ENCODE measurements at places on chromosomes 5 and 9.

- DNase-seq: no peak
These were observed 3.1 kb downstream of the ANGPTL2 start for GRCh38 chr9:127119320-127119709.

DNA sequence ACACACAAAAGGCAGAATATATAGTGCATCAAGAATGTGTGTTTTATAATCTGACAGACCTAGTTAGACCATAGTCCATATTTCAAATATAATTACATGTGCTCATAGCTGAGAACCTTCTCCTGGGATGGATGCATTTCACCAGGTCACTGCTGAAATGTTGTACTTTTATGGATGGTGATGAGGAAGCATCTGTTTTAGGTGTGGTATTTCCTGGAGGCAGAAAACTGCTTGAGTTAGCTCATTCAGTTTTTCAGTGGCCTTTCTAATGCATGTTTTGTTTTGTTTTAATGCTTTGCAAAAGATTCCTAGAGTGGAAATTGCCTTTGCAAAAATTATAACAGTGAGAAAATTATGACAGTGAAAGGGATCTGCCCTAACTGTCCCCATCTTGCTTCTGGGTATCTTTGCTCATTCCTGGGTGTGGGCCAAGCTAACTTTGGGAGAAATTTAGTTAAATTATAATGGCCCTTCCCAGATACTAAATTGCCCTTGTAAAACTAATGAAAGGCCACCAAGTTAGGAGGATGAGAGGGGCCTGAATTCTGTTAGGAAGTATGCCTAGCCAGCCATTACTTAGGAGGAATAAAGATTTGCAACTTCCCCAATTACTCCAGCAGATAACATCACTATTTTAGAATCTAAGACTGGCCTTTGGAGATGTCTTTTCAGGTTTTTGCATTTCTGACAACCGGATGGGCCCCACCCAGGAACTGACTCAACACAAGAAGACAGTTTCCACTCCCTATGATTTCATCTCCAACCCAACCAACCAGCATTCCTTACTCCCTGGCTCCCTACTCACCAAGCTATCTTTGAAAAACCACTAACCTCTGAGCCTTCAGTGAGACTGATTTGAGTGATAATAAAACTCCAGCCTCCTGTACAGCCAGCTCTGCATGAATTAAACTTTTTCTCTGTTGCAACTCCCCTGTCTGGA, 7.0 kb upstream of the IL12B start:
- no peak for DNase-seq

- no peak for DNase-seq
These were observed 4.4 kb downstream of the PHF2 start for GRCh38 chr9:93580654-93581380.

DNA sequence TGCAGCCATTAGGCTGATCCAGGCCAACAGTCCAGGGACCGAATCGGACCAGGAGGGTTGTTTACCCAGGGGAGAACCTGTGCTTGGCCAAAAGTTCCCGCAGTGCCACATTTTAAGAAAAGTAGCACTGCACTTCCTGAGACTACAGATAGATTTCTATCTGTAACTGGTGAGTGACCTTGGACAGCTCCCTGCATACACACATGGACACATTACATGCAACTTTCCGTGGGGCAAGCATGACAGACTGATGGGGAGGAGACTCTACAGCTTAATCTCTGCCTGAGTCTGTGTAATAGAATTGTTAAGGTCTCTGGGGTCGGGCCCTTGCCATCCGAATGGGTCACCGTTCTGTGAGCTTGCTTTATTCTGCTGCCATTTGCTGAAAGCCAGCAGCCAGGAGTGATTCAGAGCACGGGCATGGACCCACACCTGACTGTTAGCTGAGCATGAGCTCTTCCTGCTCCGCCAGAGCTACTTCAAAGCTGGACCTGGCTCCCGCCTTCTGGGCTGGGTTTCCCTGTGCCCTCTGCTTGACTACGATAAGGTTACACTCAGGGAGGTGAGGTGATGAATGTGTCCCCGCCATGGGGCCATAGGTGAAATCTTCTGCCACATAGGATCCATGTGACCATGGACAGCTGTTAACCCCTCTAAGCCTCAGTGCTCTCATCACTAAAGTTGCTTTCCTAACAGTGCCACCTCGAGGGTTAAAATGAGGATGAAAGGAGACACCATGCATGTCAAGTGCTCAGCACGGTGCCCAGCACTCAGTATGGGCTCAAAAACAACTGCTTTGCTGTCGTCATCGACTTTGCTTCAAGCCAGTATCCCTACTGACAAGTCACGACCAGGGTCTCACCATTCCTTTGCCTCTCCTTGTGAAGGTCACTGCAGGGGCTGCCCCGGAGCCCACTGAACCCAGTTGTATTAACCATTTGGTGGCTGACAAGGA, 200.0 kb downstream of the MELK start:
- no peak for DNase-seq

GRCh38 chr5:80866371-80866770, 93.8 kb upstream of the RASGRF2 start:
- DNase-seq: no peak

- no peak for DNase-seq
These were observed 277.7 kb upstream of the PTGER4 start for GRCh38 chr5:40402007-40402364.

GRCh38 chr5:79284846-79285245, 48.9 kb downstream of the JMY start:
- DNase-seq: no peak

All from NCI-H1417 treated with DMSO at 0.1 percent for 48 hours (cell line).